ENCODE measurements at places on chromosomes 7 and 10.

DNA sequence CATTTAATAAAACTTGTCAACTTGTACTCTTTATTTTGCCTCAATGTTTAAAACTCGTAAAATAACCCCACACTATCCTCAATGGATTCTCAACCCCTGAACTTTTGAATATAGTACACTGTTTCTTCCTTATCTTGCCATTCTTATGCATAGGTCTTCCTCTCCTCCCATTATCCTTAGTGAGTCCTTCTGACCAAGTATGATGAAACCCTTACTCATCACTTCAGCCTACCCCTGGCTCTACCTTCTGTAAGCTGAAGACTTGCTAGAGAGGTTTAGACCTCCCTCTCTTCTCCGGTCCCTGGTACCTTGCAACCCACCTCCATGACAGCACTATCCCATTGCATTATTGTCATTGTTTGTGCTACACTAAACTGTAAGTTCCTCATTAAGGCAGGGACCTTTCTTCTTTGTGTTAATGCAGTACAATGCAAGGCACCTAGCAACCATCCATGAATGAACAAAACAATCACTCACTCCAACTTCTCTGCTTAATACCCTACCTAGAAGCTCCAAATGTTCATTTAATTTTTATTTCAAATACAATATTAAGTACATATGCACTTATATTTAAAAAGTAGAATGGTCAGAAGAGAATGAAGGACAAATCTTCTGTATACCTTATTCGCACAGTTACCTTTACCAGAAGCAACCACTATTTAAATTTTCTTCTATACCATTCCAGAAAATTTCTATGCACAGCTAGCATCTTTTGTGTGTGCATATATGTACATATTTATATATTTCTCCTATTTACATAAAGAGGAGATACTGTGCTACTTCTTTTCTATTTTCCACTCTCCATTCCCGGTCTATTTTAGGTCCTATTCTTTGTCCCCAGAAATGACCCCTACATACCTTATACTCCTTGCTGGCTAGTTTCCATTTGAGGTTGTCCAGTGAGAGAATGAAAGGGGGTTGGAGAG lies 77.5 kb downstream of the SLC16A9 start:
- DNase-seq: no peak

GRCh38 chr10:63264617-63265221 lies 131.6 kb downstream of the NRBF2 start:
- no peak for DNase-seq

DNA sequence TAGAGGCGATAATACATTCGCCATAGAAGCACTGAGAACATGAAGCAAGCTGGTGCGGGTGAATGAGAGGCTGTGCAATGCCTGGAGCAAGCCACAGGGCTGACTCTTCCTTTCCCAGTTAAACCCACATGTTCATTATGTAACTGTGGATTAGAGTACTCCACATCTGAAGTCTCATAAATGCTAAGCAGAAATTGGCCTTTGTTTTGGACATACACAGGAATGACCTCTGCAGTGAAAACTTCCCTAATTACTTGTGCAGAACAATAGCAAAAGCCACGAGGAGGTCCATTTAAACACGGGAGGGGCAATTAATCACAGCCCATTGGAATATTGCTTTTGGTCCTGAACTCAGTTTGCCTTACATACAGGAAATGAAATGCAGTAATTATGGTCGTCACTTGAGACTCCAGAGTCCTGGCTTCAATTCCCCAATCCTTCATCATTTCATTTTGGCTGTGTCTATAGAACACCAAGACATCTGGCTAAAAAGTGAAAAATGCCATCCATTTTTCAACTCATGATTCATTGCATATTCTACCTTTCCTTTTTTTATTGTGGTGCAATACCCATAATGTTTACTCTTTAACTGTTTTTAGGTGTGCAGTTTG lies 78.7 kb upstream of the CXCL12 start:
- DNase-seq: no peak

DNA sequence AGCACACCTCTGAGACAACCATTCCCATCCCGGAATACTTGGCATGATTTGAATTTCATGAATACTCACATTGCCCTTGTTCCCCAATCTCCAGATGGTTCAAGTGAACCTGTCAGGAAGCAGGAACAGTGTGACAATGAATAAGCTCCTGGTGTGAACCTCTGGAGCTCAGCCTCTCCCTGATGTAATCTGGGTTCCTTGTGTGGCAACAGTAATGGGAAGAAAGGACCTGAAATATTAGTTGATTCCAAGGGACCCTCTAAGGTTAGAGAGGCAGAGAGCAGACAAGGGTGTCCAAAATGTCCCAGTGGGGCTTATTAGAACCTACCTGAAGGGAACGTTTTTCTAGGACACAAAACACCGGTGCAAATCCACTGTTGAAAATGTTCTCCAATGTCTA lies 8.5 kb downstream of the OR2A7 start:
- no peak for DNase-seq

DNA sequence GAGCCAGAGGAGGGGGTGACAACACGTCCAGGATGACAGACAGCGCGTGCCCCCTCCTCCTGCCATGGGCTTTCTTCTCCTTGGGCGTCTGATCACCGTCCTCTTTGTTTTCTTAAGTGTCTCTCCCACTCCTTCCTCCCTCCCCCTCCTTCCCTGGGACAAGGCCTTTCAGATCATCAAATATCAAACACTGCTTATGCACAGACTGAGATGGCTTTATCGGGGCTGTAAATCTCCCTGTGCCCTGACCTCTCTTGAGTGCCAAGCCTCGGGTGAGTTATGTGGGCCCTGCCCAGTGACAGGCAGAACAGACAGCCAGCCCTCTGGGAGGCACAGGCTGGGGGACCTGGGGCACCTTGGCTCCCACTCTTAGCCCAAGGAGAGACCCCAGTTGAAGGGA lies 116.4 kb downstream of the C10orf105 start:
- no peak for DNase-seq

GRCh38 chr10:80532571-80532970 lies 5.1 kb upstream of the SH2D4B start:
- DNase-seq: no peak

GRCh38 chr7:48244864-48245271 lies 73.6 kb downstream of the ABCA13 start:
- DNase-seq: no peak

- no peak for DNase-seq
Observed at GRCh38 chr10:92590623-92591549, 2.0 kb upstream of the KIF11 start.

GRCh38 chr7:18566205-18566604 lies 70.7 kb downstream of the HDAC9 start:
- DNase-seq: no peak

GRCh38 chr10:6755781-6756460 lies 175.8 kb upstream of the PRKCQ start:
- no peak for DNase-seq

- DNase-seq: no peak
Observed at GRCh38 chr10:91162050-91162494, 58.4 kb upstream of the PCGF5 start.

GRCh38 chr7:144820552-144820951 lies 15.3 kb downstream of the TPK1 start:
- DNase-seq: no peak

- no peak for DNase-seq
Observed at GRCh38 chr7:23210506-23210905, 28.7 kb downstream of the NUP42 start.

GRCh38 chr7:27677912-27678612 lies 15.4 kb upstream of the HIBADH start:
- no peak for DNase-seq

DNA sequence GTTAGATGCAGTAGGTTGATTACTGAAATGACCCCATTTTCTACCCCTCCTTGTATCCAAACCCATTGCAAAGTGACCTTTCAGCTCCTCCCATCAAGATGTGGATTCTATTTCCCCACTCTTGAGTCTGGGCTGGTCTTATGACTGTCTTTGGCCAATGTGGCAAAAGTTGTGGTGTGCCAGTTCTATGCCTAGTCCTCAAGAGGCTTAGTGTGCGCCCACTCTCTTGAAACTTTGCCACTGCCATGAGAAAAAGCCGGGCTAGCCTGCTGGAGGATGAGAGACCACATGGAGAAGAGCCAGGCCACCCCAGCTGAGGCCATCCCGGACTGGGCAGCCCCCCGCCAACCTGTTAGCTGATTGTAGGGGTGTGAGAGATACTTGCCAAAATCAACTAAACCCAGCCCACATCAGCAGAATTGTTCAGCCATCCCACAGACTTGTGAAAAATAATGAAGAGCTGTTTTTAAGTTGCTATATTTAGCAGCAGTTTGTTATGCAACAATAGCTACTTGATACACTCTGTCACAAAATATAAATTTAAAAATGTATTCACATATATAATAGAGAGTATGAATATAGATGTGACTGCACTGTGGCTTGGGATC lies 131.0 kb upstream of the PALS2 start:
- DNase-seq: no peak

DNA sequence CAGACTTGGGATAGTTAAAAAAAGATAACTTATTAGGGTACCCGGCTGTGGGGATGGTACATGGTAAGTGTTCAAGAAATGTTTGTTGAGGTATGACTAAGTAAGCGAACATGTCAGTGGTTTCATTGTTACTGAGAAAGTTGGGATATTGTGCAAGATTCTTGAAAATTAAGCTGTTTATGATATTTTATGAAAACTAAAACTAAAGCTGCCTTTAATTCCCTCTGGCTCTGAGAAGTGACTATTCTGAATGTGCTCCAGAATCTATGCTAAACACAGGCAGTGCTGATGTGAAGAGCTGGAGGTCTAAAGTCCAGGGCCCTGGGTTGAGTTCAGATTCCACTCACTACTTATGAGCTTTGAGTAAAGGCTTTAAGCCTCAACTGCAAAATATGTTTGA lies 72.9 kb downstream of the AOAH start:
- DNase-seq: no peak

DNA sequence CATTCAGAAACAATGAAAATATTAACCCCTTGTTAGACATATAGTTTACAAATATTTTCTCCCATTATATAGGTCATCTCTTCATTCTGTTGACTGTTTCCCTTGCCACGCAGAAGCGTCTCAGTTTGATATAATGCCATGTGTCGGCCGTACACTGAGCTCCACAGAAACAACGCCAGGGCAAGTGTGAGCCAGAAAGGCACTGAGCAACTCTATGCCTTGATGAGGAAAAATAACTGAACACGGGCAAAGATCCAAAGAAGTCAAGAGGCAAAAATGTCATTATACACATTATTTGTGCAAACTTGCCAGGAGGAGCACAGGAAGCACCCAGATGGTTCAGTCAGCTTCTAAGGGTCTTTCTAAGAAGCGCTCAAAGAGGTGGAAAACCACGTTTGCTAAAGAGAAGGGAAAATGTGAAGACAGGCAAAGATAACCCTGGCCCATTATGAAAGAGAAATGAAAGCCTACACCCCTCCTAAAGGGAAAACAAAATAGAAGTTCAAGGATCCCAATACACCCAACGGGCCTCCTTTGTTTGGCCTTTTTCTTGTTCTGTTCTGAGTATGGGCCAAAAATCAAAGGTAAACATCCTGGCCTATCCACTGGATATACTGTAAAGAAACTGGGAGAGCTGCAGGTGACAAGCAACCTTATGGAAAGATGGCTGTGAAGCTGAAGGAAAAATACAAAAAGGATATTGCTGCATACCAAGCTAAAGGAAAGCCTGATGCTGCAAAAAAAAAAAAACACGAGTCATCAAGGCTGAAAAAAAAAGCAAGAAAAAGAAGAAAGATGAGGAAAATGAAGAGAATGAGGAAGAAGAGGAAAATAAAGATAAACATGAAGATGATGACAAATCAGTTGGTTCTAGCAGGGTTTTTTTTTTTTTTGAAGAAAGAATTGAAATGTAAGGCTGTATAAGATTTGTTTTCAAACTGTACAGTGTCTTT lies 15.5 kb downstream of the ARHGAP12 start:
- DNase-seq: no peak

DNA sequence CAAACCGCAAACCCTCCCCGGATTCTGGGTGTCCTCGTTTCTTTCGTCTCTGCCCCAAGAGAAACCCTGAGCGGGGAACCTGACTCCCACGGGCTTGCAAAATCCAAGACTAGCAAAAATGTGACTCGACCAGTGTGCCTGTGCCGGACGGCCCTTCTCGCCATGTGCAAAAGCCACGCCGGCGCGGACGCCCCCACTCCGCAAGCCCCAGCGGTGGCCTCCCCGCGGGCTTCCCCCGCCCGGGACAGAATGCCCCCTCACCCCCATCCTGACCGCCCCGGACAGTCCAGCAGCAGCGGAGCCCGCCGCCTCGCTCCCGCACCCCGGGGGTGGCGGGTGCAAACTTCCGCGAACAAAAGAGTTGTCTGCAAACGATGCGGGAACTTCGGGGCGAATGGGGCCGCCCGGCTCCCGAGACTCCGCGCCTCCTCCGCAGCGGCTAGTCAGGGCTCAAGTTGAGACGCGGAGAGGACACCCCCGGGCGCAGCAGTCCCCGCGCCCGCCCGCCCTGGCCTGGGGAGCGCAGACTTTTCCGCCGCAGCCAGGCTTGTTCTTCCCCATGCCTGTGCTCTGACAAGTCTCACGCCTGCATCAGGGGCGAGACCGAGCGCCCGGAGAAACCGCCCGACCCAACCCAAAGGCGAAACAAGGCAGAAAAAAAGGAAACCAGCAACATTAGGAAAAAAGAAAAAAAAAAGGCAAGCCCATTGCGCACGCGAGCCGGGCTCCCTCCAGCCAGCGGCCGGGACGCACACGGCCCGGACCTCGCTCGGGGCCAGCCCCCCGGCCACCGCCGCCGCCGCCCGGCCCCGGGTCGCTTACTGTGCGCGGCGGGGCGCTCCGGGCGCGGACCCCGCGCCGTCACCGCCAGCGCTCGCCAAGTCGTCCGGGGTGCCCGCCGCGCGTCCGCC lies 732 bp downstream of the FAM53B start:
- no peak for DNase-seq

DNA sequence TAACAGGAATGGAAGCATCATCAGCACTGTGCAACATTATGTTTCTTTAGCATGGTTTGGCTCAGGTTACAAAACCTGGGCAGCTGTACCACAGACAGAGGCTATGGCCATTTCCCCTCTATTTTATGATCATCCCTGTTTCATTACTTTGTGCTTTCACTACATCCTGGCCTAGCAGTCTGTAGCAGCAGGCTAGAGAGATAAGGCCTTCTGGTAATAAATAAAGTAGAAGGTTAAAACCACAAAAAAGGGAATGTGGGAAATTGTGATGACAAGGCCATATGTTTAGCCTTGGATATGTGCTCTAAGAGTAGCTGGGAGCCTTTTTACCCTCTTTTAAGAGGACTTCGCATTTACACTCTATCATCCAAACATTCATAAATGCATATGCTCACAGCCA lies 266.2 kb upstream of the PHF14 start:
- no peak for DNase-seq

DNA sequence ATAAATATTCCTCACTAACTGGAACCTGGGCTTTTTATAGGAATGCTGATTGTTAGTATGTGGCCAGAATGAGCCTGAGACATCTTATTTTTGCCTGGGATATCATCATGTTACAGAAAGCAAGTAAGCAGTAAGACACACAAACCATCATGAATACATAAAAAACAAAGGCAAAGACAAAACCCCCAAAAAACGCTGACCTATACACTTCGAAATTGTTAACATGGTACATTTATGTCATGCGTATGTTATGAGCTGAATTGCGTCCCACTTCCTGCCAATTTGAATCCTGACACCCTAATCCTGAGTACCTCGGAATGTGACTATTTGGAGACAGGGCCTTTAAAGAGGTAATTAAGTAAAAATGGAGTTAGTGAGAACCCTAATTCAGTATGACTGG lies 12.3 kb upstream of the NRF1 start:
- DNase-seq: no peak

All from omental fat pad (tissue), 4 donors.